Cortex of kidney (tissue), 1 donor: ENCODE measurements at places on chromosomes 2 and 18.
A peak's percentile ranks its signal among the peaks of the same experiment; 100 is the strongest.

GRCh38 chr18:73563901-73564472 lies 583.6 kb downstream of the FBXO15 start:
- no peak for DNase-seq

GRCh38 chr2:237581751-237582746 lies 8.5 kb downstream of the RAB17 start:
- DNase-seq: no peak

DNA sequence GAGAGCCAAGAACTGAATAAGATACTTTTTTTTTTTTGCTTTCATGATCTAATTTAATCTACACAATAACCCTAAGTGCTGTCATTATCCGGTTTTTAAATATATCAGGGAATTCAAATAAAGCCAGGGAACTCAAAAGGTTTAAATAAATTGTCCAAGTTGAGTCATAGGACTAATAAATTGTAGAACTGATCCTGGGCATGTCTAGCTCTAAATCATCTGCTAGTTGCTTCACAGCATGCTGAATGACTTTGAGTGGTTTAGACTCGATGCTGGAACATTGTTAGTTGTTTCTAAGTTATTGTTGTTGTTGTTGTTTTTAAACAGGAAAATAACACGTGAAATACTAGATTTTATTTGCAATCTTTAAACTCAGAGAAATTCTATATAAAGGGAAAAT lies 147.2 kb upstream of the HNMT start:
- DNase-seq: no peak

GRCh38 chr2:173216668-173217067 lies 138.0 kb upstream of the CDCA7 start:
- no peak for DNase-seq

DNA sequence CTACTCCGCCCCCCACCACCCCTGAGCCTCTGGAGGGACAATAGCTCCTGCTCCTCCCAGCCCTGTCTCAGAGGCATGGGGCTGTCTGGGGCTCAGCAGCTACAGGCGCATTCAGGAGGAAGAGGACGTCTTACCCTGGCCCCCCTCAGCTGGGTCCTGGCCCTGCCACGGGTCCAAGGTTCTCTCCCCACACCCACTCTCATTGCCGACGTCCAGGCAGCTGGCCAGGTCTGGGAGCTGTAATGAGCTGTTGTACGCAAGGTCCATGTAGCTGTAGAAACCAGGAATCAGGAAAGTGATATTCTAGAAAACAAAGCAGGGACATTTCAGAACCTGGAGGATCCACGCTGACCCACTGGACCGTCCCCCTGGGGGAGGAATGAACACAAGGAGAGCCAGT lies 13.5 kb downstream of the PASK start:
- peak; percentile 34 for DNase-seq

- DNase-seq: no peak
These were observed 56.3 kb upstream of the TMEM200C start for GRCh38 chr18:5951515-5952091.

DNA sequence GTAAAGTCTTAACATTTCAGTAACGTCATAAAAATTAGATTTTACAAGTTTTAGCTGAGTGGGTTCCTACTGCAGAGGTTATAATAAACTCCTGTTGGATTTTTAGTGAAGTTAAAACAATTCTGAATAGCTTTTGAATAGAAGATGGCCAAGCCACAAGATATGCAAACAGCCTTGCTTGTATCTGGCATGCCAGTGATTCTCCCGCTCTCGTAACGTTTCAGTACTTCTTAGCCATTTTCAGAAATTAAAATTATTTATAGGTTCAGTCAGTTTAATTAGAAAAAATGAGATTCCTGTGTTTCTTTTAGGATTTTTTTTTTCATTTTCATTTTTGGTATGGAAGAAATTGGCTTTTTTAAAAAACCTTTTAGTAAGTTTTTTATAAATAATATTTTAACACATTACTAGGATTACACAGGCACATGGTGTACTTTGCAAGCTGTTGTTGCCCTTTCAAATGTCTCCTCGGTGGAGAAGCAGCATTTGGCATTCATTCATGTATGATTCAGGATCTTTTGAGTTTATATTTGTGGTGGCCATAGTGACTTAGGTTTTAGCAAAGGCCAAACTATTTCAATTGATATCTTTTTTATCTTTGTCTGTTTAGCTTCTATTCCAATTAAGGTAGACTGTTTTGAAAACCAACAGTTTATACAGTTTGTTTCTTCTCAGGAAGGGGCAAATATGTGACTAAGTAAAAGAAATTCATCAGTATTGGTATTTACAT lies 30.6 kb upstream of the RND3 start:
- DNase-seq: no peak

DNA sequence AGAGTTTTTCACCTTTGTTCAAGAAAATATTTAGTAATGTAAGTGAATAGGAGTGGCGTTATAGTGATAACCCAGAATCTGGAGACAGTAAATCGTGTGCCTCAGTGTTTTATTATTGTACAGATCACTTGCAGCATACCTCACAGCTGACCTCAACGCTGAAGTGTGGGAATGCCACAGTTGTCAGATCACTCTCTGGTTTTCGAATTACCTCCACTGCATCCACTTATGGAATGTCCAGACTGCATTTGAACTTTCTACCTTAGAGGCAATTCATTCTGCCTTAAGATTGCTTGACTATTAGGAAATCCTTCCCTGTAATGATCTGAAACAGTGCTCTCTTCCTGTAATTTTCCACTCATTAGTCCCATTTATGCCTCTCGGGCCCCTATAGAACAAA lies 164.5 kb upstream of the ALPP start:
- no peak for DNase-seq

GRCh38 chr2:76684756-76685155 lies 837.4 kb downstream of the LRRTM4 start:
- no peak for DNase-seq

GRCh38 chr2:83742117-83742782 lies 716.8 kb downstream of the SUCLG1 start:
- no peak for DNase-seq

DNA sequence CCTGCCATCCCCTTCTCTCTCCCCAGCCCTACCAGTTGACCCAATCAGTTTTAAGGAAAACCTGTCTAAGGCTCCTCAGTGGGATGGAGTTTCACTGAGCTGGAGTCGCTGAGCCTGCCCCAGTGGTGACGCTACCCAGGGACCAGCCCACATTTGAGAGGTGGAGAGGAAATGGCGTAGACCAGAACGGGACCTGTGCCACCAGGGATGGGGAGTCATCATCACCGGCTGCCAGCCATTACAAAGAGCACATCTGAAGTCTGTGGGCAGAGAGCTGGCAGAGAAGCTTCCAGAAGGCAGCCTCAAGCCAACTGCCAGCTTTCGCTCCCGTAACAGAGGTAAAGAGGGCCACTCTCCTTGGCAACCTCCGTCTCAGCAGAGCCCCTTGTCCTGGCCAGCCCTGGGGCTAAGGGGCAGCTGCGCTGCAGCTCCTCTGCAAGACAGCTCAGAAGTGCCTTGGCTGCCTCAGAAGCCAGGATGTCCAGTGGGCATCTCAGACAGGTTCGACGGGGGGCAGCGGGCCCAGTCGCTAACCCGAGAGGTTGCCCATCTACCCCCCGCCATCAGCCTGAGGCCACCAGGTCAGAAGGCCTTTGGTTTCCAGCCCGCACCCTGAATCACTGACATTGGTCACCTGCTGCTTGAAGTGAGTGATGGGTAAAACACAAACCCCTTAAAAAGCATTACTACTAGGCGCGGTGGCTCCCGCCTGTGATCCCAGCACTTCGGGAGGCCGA lies 15.4 kb downstream of the SDC1 start:
- no peak for DNase-seq

DNA sequence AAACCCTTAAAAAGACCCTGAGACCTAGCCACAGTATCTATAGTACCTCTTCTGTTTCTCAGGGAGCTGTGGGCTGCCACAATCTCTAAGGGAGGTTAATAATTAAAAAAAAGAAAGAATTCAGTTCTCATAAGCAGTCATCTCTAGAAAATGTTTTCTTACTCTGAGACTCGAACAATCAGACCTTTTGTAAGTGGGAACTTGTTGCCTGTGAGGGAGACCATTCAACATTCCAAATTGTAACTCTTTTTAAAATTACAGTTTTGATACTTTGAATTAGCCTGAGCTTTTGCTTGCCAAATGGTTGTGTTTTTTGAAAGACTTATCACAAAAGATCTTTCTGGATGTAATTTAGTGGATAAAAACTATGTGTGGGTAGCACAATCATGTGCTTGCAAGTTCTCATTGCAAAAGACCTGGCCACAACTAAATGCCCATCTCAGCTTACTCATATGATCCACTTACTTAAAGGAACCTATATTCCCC lies 33.3 kb downstream of the IL1R2 start:
- DNase-seq: no peak

- no peak for DNase-seq
These were observed 1.1 kb upstream of the DNPEP start for GRCh38 chr2:219388907-219389156.

DNA sequence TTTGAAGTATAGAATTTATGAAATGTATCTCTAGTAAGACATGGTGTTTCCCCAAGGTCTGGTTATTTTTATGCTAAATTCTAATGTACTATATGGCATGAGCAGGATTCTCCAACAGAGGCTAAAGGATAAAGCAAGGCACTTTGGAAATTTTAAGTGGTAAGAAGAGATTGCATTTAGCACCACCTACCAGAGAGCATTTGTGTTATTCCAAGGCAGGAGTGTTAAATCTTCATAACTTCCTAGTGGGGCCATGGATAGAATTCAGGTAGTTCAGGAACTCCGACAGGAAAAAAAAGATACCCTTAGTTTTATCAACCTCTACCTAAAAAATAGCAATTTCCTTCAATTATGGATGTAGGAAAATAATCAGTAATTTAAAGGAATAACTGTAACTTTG lies 497.4 kb upstream of the CRIM1 start:
- no peak for DNase-seq

GRCh38 chr2:137873536-137874244 lies 90.6 kb upstream of the HNMT start:
- no peak for DNase-seq

GRCh38 chr18:35810520-35810919 lies 162.0 kb upstream of the RMP24 start:
- DNase-seq: no peak

- DNase-seq: no peak
These were observed 1077.9 kb upstream of the PIK3C3 start for GRCh38 chr18:40877096-40877495.

DNA sequence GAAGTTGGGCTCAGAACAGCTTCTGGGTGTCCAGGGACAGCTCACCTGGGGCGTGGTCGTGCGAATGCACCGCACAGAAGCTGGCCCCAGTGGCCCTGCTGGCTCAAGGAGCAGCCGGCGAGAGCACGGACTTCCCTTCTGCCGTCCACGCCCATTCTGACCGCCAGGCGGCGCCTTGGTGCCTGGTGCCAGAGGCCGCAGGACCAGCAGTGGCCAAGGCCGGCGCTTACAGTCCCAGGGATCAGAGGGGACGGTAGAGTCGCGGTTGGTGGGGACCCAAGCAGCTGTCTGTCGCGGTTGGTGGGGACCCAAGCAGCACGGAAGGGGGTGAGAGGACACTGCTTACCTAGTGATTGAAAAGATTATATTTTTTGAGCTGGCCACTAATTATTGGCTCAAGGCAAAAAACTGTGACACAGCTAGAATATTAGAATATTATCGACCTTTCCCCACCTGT lies 25.7 kb downstream of the NPPC start:
- DNase-seq: no peak

DNA sequence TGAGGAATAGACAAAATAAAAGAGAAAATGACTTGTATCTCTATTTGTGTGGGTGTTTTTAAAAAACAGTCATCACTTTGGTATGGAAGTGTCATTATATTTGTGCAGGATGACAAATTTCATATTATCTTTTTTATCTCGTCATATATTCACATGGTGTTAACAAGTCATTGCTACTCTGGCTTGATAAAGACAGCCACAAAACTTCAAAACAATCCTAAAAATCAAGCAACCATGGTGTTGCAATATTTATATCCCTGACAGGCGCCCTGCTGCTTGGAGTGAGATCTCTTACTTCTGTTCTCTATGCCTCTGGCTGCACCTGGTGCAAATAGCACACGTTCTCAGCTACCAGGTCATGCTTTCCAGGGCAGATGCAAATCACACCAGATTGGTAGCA lies 278.0 kb upstream of the EPHA4 start:
- no peak for DNase-seq

DNA sequence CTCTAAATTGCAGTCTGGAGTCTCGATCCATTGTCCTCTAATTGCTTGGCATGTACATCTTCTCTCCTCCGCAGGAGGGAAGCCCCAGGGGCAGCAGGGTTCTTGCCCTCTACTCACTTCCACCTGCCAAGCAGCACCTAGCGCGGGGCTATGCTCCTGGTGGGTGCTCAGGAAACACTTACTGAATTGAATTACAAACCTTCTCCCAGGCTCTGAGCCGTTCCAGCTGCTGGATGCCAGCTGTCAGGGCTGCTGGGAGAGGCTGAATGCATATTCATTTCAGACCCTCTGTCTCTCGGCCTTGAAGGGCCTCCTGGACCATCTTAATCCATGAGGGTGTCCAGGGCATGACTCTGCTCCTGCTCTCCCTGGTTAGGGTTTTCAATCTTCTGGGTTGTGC lies 94.0 kb downstream of the CELF4 start:
- DNase-seq: no peak

DNA sequence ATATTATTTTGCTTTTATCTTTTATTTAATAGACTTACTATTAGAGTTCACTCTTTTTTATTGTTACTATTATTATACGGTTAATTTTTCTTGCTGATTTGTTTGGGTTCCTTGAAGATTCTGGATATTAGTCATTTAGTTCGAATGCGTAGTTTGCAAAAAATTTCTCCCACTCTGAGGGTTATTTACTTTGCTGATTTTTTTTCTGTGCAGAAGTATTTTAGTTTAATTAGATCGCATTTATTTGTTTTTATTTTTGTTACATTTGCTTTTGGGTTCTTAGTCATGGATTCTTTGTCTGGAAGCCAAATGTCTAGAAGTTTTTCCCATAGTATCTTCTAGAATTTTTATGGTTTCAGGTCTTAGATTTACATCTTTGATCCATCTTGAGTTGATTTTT lies 585.2 kb downstream of the CPS1 start:
- no peak for DNase-seq

- no peak for DNase-seq
These were observed 16.4 kb upstream of the DLX2 start for GRCh38 chr2:172119089-172119488.

- no peak for DNase-seq
These were observed 409.6 kb upstream of the TMEFF2 start for GRCh38 chr2:192604295-192604694.

- DNase-seq: no peak
These were observed 105.4 kb downstream of the FAM210A start for GRCh38 chr18:13620818-13621445.

DNA sequence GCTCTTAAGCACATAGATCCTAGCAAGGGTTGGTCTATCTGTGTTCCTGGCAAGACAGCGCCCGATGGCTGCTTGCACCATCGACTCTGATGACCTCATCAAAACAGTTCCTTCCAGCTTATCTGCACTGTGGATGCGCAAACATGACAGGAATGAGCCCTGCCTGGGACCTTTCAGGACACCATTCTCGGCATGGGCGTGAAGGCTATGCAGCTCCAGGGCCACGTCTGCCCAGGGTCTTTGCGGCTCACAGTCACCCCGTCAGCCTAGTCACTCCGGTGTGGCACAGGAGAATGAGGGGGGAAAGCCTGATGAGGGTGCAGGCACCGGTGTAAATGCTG lies 147.8 kb upstream of the TWIST2 start:
- DNase-seq: no peak

- no peak for DNase-seq
These were observed 152.8 kb downstream of the DSEL start for GRCh38 chr18:67363694-67364093.
